ENCODE measurements at places on chromosomes 2 and 18. TPM values are rescaled to one million over a fixed set of nuclear protein-coding genes. Genes with fewer than 3 reads are reported as not detected.

Gene SPC25
- total RNA-seq: 28.6 TPM

DNA sequence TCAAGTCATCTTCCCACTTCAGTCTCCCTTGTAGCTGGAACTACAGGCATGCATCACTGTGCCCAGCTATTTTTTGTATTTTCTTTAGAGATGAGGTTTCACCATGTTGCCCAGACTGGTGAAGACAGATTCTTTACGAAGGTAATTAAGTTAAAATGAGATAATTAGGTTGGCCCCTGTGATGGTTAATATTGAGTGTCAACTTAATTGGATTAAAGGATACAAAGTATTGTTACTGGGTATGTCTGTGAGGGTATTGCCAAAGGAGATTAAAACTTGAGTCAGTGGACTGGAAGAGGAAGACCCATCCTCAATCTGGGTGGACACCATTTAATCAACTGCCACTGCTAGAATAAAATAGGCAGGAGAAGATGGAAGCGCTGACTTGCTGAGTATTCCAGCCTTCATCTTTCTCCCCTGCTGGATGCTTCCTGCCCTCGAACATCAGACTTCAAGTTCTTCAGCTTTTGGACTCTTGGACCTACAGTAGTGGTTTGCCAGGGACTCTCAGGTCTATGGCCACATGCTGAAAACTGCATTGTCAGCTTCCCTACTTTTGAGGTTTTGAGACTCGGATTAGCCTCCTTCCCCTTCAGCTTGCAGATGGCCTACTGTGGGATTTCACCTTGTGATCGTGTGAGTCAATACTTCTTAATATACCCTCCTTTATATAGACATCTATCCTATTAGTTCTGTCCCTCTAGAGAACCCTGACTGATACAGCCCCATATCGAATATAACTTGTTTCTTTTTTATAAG lies 269.1 kb downstream of the TMX3 start:
- no peak for DNase-seq

Gene SFT2D3
- total RNA-seq: 10.5 TPM

DNA sequence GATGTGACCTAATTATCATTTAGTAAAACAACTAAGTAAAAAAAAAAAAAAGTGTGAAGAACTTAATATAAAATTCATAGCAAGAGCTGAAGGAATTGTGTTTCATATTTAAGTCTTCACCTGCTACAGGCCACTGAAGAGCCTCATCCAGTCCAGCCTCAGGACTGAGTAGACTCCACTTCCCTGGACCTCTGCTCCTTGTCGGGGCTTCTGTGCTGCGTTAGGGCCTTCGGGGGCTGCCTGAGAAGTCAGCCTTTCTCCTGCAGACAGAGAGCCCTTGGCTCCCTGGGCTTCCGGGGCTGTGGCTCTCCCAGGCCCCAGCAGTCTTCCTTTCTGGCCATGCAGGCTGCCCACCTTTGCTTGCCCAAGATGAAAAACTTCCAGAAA lies 95.5 kb downstream of the MTCL1 start:
- DNase-seq: no peak

- DNase-seq: no peak
These were observed 173.3 kb upstream of the ERBB4 start for GRCh38 chr2:212711856-212712255.

DNA sequence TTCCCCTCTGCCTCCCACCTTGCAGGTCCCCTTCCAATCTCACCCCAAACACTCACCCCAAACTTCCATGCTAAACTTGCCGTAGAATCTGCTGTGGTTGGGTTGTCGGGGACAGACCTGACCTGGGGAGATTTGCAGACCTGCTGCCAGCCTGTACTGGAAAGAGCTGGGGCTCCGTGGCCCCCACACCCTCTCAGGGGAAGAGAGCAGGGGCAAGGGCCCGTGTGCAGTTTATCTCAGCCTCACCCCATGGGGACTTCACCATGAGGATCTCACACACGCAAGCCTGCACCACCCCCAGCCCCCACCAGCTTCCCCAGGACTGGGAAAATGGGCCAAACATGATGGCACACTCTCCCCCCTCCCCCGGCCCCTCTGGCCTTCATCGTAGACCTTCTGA lies 30.7 kb downstream of the KCNIP3 start:
- no peak for DNase-seq

GRCh38 chr2:9251154-9252001 lies 44.8 kb downstream of the ASAP2 start:
- no peak for DNase-seq

- peak; percentile 70 for DNase-seq
These were observed 1.1 kb upstream of the HOXD8 start for GRCh38 chr2:176128172-176128981.

Data from WTC11 (cell line).